Muscle of leg (tissue), 16 donors: ENCODE measurements at places on chromosomes 11 and 22.

DNA sequence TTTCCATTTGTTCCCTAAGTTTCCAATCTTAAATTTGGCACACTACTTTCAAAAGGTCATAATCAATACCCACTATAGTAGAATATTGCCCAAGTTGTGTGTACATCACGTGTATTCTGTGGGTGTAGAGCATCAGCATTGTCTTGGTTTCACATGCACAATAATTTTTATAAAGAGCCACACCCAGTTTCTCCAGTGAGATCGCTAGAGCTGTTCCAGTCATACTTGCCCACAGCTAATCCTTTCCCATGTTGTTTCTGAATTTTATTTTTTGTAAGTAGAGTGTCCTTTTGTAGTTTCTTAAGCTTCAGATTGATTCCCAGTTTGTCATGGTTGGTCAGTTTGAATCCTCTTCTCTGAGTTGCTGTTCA, 13.7 kb downstream of the FAM118B start:
- H3K36me3 ChIP-seq = no peaks in the 10 kb centered on the region
- no peak for DNase-seq

DNA sequence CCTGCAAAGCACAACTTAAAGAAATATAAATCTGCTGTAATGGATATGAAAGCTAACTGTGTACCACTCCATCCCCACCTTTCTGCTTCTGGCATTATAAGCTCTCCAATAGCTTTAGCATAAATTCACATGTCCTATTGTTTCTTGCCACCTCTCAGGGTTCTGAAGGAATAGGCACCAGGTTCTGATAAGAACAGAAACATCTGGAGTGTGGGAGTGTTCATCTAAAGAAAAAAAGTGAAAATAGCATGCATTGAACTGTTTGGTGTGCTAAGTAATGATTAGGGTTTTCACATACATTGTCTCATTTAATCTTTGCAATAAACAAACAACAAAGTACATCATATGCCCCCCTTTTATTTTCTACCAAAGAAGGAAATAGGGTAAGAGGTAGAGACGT, 72.3 kb downstream of the FAM76B start:
- H3K4me3 ChIP-seq = no peak overlapping the region
- DNase-seq = no peak
- no peaks in the 10 kb centered on the region for H3K27me3 ChIP-seq
- H3K4me1 ChIP-seq = no peaks in the 10 kb centered on the region
- H3K36me3 ChIP-seq = no peaks in the 10 kb centered on the region
- no peak overlapping the region for H3K27ac ChIP-seq

- no peak overlapping the region for H3K4me3 ChIP-seq
- H3K27me3 ChIP-seq = peaks cover 8% of the 10 kb centered on the region
- no peak overlapping the region for H3K27ac ChIP-seq
- peaks cover 24% of the 10 kb centered on the region for H3K36me3 ChIP-seq
- DNase-seq = no peak
Observed at GRCh38 chr11:1534171-1534570, 37.9 kb downstream of the DUSP8 start.

DNA sequence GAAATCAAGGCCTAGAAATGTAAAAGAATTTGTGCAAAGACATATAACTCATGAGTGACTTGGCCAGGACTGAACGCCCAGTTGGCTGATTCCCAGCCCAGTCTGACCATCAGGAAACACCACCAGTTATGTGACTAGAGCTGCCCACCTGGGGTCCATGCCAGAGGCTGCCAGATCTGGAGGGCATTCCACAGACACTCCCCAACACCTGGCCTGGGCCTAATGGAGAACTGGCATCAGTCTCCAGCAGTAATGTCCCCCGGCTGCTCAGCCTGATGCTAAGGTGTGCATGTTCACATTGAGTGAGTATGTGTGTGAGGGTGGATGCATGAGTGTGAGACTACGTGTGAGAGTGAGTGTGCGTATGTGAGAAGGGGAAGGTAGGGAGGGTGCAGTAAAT, 15.7 kb downstream of the PLAAT3 start:
- no peak overlapping the region for H3K27ac ChIP-seq
- no peak for DNase-seq
- no peaks in the 10 kb centered on the region for H3K36me3 ChIP-seq
- no peaks in the 10 kb centered on the region for H3K4me1 ChIP-seq
- no peaks in the 10 kb centered on the region for H3K27me3 ChIP-seq

- no peaks in the 10 kb centered on the region for H3K36me3 ChIP-seq
- H3K4me3 ChIP-seq = no peak overlapping the region
Observed at GRCh38 chr22:36245805-36246356, 6.6 kb upstream of the APOL2 start.

DNA sequence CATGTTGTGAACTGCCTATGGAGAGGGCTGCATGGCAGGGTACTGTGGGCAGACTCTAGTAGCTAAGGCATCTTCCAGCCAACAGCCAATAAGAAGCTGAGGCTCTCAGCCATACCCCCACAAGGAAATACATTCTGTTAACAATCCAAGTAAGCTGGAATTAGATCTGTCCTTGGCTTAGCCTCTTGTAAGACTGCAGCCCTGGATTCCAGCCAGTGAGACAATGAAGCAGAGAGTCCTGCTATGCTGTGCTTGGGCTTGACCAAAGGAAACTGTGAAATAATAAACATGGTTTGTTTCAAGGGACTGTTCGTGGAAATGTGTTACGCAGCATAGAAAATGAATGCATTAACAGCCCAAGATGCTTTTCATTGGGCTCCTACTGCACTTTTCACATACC, 1097.4 kb upstream of the CCDC90B start:
- H3K4me3 ChIP-seq = no peak overlapping the region
- no peaks in the 10 kb centered on the region for H3K36me3 ChIP-seq
- DNase-seq = peak; percentile 84
- H3K27me3 ChIP-seq = no peaks in the 10 kb centered on the region
- peaks cover 3% of the 10 kb centered on the region for H3K4me1 ChIP-seq

DNA sequence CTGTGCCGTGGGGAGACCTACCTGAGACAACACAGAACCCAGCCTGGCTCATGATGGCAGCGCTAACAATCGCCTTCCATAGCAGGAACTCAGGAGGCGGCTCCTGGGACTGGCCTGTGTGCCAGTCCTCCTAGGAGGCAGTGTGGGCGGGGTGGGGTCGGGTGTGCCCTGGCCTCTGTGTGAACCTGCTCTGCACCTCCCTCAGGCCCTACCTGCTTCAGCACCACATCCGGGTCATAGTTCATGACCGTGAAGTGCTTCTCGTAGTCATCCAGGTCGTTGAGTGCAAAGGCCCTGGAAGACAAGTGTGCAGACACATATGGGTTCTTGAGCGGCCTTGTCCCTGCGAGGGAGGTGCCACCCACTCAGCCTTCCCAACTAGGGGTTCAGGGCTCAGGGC, 15.3 kb downstream of the TTLL12 start:
- H3K27me3 ChIP-seq = no peaks in the 10 kb centered on the region
- H3K27ac ChIP-seq = no peak overlapping the region
- H3K4me1 ChIP-seq = no peaks in the 10 kb centered on the region

- peaks cover 88% of the 10 kb centered on the region for H3K36me3 ChIP-seq
- H3K27me3 ChIP-seq = no peaks in the 10 kb centered on the region
- no peaks in the 10 kb centered on the region for H3K4me1 ChIP-seq
- no peak overlapping the region for H3K4me3 ChIP-seq
- DNase-seq = no peak
Observed at GRCh38 chr22:23822101-23822671, 16.6 kb downstream of the DERL3 start.

DNA sequence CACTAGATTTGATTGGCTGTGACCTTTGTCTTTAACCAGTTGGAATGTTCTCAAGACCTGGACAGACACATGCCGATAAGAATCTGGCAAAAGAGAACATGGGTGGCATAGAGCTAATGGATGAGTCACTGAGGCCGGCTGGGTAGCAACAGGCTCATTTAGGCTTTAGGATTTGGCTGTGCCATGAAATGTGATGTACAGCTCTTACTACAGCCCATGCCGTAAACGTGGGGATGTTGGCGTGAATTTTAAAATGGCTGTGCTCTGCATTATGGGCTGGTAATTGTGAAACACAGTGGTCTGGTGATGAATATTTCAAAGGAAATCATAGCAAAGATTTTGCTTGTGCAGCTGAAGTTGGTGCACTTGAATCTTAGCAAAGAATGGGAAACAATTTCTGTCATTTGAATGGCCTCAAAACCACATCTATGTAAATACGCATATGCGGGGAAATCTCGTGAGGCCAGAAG, 332.4 kb downstream of the TBC1D22A start:
- no peaks in the 10 kb centered on the region for H3K36me3 ChIP-seq
- no peaks in the 10 kb centered on the region for H3K4me1 ChIP-seq
- H3K27ac ChIP-seq = no peak overlapping the region
- DNase-seq = no peak
- no peak overlapping the region for H3K4me3 ChIP-seq

DNA sequence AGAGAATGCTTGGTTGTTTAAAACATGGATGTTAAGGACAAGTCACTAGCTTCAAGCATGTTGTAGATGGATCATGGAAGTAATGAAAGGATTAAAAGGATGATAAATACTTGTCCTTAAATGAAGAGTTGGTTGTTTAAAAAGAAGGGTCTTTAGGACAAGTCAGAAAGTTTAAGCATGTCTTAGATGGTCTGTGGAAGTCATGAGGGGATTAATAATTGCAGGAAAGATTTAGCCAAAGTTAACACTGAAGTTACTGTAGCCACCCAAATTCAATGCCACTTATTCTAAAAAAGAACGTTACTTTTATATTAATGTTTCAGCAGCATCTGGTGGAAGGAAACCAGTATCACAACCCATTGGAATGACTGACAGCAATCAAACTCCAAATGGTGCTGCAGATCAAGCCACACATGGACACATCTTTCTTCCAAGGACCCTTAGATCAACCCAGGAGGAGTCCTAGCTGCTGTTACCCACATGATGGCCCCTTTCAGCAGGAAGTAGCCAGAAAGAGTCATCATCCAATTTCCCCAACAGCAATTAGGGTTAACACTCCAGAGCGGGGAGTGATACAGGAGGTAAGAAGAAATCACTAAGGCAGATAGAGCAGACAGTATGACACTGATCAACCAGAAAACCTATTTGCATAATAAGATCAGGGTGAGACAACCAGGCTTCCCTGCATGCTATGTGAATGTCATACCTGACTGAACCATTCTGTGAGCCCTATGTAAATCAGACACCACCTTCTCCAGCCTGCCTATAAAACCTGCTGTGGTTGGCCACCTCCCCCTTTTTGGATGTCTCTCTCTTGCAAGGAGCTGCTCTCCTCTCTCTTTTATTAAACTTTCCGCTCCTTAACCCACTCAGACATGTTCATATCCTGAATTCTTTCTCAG, 88.4 kb upstream of the GNAZ start:
- no peaks in the 10 kb centered on the region for H3K4me1 ChIP-seq
- H3K27me3 ChIP-seq = no peaks in the 10 kb centered on the region
- DNase-seq = no peak

GRCh38 chr11:117251506-117251905, 19.0 kb downstream of the RNF214 start:
- peaks cover 49% of the 10 kb centered on the region for H3K36me3 ChIP-seq
- H3K27me3 ChIP-seq = no peaks in the 10 kb centered on the region
- H3K27ac ChIP-seq = no peak overlapping the region
- no peaks in the 10 kb centered on the region for H3K4me1 ChIP-seq
- no peak for DNase-seq
- H3K4me3 ChIP-seq = no peak overlapping the region

GRCh38 chr11:112355726-112356125, 95.1 kb upstream of the PLET1 start:
- no peak overlapping the region for H3K4me3 ChIP-seq
- DNase-seq = no peak
- no peaks in the 10 kb centered on the region for H3K27me3 ChIP-seq
- no peak overlapping the region for H3K27ac ChIP-seq
- H3K36me3 ChIP-seq = no peaks in the 10 kb centered on the region
- no peaks in the 10 kb centered on the region for H3K4me1 ChIP-seq

- peaks cover 17% of the 10 kb centered on the region for H3K36me3 ChIP-seq
- H3K27me3 ChIP-seq = no peaks in the 10 kb centered on the region
- H3K27ac ChIP-seq = peak within 1 kb of the TSS; percentile 100
- H3K4me1 ChIP-seq = peaks cover 23% of the 10 kb centered on the region
Observed at GRCh38 chr11:695538-696248, at the start of gene TMEM80. TSS of gene TMEM80 (plus strand) at chr11:695816. CDS start at chr11:695828, 12 bp downstream.

GRCh38 chr11:67389477-67389876, 2.3 kb upstream of the RAD9A start:
- peaks cover 11% of the 10 kb centered on the region for H3K36me3 ChIP-seq
- H3K4me3 ChIP-seq = no peak overlapping the region
- H3K4me1 ChIP-seq = peaks cover 16% of the 10 kb centered on the region
- peaks cover 2% of the 10 kb centered on the region for H3K27me3 ChIP-seq
- DNase-seq = no peak

GRCh38 chr11:85109141-85109540, 518.0 kb downstream of the DLG2 start:
- no peak for DNase-seq
- H3K4me3 ChIP-seq = no peak overlapping the region
- H3K4me1 ChIP-seq = no peaks in the 10 kb centered on the region
- H3K27ac ChIP-seq = no peak overlapping the region
- no peaks in the 10 kb centered on the region for H3K27me3 ChIP-seq

DNA sequence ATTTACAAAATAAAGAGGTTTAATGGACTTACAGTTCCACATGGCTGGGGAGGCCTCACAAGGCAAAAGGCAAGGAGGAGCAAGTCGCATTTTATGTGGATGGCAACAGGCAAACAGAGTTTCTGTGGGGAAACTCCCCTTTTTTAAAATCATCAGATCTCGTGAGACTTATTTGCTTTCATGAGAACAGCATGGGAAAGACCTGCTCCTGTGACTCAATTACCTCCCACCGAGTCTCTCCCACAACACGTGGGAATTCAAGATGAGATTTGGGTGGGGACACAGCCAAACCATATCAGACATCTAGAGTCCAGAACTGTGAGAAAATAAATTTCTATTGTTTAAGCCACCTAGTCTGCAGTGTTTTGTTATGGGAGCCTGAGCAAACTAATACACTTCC, 80.8 kb downstream of the ME3 start:
- no peak for DNase-seq
- no peak overlapping the region for H3K4me3 ChIP-seq
- peaks cover 10% of the 10 kb centered on the region for H3K4me1 ChIP-seq

DNA sequence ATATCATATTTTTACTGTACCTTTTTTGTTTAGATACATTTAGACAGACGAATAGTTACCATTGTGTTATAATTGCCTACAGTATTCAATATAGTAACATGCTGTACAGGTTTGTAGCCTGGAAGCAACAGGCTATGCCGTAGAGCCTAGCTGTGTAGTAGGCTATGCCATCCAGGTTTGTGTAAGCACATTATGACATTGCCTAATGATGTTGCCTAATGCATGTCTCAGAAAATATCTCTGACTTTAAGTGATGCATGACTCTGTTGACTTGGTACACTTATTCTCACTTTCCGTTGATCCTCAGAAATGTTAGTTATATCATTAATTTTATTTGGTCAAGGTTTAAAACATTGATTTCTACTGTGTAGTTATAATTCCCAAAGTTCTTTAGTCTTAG, 39.9 kb downstream of the OR2AT4 start:
- H3K27me3 ChIP-seq = no peaks in the 10 kb centered on the region
- no peaks in the 10 kb centered on the region for H3K4me1 ChIP-seq
- H3K27ac ChIP-seq = no peak overlapping the region
- no peak overlapping the region for H3K4me3 ChIP-seq
